ENCODE measurements at places on chromosomes 1 and 21.
A peak's percentile ranks its signal among the peaks of the same experiment; 100 is the strongest.

- DNase-seq = no peak
These were observed 2.0 kb upstream of the OLIG2 start for GRCh38 chr21:33023574-33024200.

DNA sequence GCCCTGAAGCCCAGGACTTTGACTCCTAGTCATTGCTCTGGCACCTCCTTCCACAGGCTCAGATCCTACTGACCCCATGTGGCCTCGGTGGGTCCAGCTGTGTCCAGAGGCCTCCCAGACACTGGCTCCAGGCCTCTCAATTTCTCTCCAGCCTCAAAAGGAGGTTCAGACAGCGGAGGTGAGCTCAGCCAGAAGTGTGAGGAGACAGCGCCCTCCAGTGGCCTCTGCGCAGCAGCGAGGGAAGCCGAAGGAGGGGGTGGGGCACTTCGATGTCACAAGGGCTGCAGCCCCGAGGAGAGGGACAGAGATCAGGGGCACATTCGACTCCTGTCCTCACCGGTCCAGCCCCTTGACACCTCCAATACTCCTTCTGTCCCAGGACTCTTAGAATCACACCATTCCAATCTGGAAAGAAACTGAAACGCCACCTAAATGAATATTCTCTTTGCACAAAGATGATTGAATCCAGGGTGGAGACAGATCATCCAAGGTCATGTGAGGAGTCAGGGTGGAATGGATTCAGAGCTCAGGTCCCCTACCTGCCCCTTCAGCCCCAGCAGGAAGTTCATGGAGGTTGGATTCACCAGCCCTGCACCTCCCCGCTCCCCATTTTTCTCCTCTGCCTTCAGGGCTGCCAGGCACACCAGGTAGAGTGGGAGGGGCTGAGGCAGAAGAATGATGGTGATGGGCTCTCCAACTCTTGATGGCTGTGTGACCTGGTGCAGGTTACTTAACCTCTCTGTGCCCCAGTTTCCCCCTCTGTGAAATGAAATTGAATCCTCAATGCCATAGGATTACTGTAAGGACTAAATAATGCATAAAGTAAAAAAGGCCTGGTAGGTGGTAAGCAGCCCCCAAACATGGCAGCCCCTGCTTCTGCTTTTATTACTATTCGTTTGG is 34.8 kb upstream of the ZBTB40 start:
- DNase-seq = peak; percentile 78

DNA sequence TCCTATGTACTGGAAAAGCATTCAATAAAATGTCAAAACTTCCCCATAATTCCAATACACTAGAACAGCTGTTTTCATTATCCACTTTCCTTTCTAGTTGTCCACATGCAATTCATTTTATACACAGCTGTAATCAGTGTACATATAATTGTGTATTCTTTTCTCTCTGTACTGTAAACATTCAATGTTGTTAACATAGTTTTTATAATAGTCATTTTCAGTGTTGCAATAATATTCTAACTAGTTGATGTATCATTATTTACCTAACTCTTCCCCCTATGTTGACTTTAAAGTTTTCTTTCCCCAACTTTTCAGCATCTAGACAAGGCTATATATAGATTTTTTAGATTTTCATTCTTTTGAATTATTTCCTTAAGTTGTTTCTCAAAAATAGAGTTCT is 44.4 kb downstream of the DIPK1A start:
- DNase-seq = no peak

DNA sequence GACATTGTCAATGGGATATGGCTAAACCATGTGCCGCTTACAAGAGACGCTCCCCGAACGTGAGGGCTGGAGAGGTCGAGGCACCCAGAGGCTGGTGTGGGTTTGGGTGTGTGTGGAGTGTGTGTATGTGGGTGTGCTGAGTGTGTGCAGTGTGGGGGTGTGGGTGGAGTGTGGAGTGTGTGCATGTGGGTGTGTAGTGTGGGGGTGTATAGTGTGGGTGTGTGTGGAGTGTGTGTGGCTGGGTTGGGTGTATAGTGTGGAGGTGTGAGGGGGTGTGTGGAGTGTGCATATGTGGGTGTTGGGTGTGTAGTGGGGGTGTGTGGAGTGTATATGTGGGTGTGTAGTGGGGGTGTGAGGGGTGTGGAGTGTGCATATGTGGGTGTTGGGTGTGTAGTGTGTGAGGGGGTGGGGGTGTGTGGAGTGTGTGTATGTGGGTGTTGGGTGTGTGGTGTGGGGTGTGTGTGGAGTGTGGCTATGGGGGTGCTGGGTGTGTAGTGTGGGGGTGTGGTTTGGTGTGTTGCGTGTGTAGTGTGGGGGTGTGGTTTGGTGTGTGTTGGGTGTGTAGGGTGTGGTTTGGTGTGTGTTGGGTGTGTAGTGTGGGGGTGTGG is 42.2 kb downstream of the SLC19A1 start:
- DNase-seq = no peak
